ENCODE measurements at places on chromosomes 11 and 22.

DNA sequence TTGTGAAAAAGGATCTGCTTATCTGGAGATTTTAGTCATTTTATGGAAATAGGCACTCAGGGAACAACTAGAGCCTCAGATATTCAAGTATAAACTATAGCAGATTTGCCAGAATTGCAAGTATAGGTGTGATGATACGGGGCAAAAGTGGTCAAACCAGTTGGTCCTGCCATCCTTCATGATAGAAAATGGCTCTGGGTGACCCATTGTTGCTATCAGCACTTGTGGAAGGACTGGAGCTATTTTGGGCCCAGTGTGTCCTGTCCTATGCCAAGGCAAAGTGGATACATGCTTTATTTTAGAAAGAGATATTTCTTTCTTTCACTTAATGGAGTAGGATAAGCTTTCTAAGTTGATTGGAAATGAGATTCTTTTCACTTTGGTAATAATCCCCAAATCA is 85.2 kb downstream of the PPP6R3 start:
- no peak for DNase-seq

GRCh38 chr11:35954205-35954604 is 10.3 kb downstream of the LDLRAD3 start:
- no peak for DNase-seq

- no peak for DNase-seq
These were observed 9.3 kb downstream of the SMTN start for GRCh38 chr22:31090217-31091085.

GRCh38 chr22:35616043-35616442 is 1.1 kb downstream of the MB start:
- DNase-seq, result no peak
